ENCODE measurements at places on chromosomes 7 and 10.

GRCh38 chr10:47060993-47061500, 149.8 kb downstream of the PTPN20 start:
- no peak for DNase-seq

- DNase-seq: no peak
Observed at GRCh38 chr7:84524714-84525694, 330.4 kb upstream of the SEMA3A start.

DNA sequence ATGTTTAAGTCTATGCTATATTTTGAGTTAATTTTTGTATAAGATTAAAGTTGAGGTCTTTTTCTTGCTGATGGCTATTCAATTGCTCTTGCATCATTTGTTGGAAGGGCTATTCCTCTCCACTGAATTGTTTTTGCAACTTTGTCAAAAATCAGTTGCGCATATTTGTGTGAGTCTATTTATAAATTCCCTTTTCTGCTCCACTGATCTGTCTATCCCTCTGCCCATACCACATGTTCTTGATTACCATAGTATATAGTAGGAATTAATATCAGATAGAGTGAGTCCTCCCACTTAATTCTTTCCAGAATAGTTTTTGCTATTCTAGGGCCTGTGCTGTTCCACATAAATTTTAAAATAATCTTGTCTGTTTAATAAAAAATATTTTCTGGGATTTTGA, 152.4 kb upstream of the ADCY1 start:
- DNase-seq: no peak

DNA sequence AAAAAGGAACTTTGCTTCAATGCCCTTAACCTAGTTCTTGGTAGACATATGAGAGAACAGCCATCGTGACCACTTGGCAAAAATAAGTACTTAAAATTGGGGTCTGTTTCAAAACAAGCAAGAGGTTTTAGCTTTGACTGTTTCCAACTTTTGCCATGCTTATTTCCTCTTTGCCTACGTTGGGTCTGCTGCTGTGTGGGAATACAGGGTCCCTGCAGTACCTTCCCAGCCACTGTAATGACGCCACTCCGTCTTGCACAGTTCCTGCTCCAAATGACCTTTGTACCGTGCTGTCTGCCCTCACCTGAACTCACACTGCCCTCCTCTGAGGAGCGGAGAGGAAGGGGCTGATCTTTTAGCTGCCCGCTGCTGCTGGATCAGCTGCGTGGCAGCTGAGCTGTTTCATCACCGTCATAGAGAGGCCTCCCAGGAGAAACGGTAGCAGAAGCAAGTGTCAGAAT, 133.1 kb downstream of the MAPK8 start:
- DNase-seq: no peak

DNA sequence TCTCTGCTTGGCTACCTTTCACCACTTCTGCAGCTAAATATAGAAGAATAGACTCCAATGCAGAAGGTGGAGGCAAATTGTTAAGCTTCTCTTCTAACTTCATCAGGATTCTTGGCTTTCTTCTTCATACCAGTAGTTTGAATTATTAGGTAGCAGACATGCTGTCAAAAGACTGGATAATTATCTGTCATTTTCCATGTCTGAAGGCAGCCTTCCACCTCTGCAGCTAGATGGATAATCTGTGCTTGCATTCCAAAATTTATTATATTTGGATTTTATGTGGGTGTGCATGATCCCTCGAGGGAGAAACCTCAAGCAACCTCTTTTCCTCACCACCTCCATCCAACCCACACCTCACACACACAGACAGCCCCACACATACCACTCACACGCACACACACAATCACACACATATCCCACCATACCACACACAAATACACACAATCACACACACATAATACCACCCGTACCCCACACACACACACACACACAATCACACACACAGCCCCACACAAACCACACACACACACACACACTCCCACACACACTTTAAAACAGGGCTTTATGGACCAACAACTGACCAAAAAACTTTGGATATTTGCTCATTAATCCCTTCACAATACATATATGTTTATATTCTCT, 145.0 kb downstream of the C7orf25 start:
- no peak for DNase-seq

DNA sequence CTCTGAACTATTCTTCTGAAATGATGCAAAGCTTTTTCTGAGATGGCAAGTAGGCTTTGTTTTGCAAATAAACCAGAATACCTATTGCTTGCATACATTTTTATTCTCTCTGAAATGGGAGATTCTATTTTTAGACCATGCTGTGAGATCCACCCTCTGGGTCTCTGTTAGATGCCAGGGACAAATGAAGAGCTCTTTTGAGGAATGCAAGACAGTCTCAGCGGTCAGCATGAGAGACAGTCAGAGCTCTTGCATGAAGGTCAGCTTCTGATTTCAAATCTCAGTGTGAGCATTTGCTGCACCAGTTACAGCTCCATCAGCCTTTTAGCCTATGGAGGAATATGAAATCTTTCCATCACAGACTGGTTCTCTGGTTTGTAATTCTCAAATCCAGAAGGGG, 429.9 kb upstream of the KLF6 start:
- no peak for DNase-seq

GRCh38 chr7:158997471-158997870, 141.1 kb downstream of the DYNC2I1 start:
- no peak for DNase-seq

DNA sequence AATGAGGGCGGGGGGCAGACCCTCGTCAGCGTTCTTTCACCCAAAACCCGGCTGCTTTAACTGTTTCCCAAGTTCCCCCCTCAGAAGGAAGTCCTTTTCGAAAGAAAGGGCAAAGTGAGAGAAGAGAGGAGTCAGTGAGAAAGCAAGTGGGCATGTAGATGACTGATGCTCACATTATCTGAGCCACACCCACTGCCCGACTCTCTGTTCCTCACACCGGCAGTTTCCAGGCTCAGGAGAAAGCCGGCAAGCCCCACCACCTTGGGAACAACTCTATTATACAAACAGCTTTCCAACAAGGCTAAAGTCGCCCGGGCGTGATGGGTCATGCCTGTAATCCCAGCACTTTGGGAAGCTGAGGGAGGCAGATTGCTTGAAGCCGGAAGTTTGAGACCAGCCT, 23.1 kb downstream of the RCC1L start:
- no peak for DNase-seq

DNA sequence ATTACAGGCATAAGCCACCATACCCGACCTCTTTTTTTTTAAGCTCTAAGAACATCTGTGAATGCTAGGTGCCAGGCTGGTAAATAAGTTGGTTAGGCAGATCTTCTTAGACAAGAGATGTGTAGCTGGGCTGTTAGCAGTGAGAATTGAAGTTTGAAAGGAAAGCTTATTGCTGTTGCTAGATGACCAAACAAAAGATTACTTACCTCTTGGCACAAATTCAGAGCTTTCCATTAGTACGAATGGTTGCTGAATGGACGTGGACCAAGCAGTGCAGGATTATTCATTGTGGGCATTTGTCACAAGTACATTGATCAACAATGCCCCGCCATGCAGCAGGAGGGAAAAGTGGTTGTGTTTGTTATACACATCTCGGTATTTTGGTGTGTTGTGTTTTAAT, 131.2 kb downstream of the GFRA1 start:
- no peak for DNase-seq

DNA sequence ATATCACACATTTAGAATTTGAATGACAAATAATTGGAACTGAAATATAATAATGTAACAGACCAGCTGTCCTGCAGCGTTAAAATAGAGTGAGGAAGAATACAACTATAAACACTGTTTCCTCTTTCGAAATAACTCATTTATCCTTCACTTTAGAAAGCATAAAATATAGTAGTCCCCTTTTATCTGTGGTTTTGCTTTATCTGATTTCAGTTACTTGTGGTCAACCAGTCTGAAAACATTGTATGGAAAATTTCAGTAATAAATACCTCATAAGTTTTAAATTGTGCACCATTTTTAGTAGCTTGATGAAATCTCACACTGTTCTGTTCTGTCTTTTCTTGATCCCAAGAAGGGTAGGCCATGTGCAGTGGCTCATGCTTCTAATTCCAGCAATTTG, 31.7 kb downstream of the POLR1F start:
- no peak for DNase-seq

DNA sequence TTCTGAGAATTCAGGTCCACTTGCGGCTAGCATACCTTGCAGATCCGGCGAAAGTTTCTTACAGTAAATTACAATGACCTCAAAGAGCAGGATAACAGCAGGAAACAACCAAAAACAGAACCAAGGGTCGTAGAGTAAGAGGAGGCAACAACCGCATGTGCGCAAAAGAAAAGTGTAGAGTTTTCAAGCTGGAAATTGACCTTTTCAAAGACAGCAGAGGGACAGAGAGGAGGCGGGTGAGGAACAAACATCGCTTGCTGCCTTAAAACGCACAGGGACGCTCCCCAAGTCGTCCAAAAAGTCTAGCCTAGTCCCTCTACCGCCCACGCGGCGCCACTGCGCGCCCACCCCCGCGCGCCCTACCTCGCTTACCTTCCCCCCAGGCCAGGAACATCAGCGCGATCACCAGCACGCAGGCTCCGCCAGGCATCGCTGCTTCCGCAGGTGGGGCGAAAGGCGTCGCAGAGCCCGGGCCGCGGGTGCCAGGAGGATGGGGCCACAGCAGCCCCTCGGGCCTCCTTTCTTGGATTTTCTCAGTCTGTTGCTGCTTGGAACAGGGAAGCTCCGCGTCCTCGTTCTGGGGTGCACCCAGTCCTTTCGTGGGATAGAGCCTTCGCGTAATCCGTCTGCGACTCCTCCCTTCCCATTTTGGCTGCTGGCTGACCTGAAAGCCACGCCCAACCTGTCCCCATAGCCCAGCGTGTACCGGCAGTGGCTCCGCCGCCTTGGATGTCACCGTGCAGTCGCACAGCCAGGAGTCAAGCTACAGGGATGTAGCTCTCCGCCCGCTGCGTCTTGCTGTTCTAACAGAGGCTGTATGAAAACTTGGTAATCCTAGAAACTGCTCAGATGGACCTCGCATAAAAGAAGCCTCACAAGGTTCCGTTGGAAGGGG, at the start of gene VWDE:
Gene VWDE (minus strand): TSS at position 579 of the 895 bp plus-strand sequence. CDS start 149 bp downstream, at position 430.
- peak; percentile 36 for DNase-seq

DNA sequence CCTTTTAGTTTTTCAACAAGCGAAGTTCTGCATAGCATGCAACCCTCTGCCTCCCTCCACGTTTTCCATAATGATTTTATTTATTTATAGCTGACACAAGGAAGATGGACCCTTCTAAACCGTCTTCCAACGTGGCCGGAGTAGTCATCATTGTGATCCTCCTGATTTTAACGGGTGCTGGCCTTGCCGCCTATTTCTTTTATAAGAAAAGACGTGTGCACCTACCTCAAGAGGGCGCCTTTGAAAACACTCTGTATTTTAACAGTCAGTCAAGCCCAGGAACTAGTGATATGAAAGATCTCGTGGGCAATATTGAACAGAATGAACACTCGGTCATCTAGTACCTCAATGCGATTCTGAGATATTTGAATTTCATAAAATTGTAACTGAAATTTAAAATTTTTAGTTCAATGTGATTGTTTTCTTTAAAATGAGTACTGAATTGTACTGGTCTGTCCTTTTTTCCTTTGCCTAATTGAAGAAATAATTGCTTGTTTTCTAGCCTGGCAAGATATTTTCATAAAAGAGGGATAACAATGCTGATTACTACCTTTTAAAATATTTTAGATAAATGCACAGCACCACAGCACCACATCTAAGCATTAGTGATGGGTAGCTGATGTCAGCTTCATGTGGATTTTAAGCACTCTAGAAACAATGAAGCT, 41.5 kb upstream of the SLC39A12 start:
- no peak for DNase-seq

DNA sequence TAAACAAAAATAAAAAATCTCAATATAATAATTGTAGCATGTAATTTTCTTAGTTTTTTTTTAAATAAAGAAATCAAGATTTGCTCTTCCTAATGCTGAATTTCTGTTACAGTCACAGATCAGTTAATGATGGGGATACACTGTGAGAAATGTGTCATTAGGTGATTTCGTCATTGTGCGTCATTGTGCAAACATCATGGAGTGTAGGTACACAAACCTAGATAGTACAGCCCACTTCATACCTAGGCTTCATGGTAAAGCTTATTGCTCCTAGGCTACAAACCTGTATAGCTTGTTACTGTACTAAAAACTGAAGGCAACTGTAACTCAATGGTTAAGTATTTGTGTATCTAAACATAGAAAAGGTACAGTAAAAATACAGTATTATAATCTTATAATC, 74.4 kb upstream of the LSM8 start:
- no peak for DNase-seq

DNA sequence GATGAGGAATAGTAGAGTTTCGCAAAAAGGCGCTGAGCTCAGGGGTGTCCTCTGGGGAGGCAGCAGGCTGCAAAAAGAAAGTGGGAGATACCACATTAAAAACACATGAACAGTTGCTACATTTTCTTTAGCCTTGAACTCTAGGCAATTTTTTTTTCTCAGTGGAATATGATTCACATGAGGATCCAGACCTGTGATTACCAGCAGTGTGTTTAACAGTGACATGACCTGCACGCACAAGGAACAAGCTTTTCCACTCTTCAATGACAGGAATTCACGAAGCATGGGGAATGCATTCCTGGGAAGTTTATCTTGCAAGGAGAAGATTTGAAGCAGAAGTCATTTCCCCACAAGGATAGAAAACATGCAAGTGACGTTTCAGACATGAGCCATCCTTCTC, 161.6 kb downstream of the ITGA8 start:
- no peak for DNase-seq

DNA sequence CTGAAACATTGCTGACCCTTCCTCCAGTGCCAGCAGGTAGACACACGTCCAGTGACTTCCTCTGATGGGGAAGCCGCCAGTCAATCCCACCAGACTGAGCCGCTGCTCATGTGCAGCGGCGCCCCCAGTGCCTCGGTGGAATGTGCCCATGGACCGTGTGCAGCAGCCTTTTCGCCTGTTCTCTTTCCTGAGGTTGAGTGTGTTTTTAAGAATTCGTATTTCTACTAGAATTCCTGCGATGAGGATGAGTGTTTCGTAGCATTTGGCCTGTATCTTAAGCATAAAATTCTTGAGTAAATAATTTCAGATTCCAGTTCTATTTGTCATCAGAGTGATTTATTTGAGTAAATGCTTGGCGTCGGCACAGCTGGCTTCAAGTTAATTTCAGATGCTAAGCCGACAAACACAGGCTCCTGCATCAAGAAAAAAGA, 35.4 kb downstream of the BNIP3 start:
- DNase-seq: no peak

DNA sequence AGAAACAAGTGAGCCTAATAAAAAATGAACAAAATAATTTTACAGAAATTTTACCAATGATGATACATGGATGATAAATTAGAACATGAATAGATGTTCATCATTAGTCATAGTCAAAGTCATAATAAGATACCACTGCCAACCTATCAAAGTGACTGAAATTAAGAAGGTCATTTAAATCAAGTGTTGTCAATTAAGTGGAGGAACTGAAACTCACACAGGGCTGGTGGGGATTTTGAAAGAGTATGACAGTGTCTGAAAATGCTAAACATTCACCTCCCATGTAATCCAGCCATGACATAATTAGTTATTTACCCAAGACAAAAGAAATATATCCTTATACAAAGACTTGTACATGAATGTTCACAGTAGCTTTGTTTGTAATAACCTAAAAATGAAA, 57.1 kb upstream of the DYNC1I1 start:
- DNase-seq: no peak

DNA sequence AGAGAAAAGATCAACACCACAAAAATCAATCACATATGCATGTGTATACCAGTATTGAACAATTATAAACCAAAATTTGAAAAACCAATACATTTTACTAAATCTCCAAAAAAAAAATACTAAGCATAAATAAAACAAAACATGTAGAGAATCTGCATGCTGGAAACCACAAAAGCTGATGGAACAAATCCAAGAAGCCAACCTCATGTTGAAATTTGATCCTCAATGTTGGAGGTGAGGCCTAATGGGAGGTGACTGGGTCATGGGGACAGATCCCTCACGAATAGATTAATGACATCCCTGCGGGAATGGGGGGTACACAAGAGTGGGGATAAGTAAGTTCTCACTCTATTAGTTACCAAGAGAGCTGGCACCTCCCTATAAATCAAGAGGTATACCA, 82.5 kb downstream of the OAT start:
- no peak for DNase-seq
